ENCODE measurements at places on chromosomes 3 and 15. TPM values are rescaled to one million over a fixed set of nuclear protein-coding genes. Genes with fewer than 3 reads are reported as not detected.
A peak's percentile ranks its signal among the peaks of the same experiment; 100 is the strongest.

The MCF2L2 gene
- total RNA-seq, result 1.1 TPM

The ROPN1B gene
- not detected for total RNA-seq

The TP63 gene
- not detected for total RNA-seq

The IGDCC3 gene
- not detected for total RNA-seq

The EXD1 gene
- not detected for total RNA-seq

The KBTBD12 gene
- total RNA-seq, result not detected

The PAQR5 gene
- 0.09 TPM for total RNA-seq

The PLOD2 gene
- 228 TPM for total RNA-seq

The ANKRD28 gene
- total RNA-seq, result 97.3 TPM

The OR5H15 gene
- total RNA-seq, result not detected

The SERINC4 gene
- total RNA-seq, result not detected

The RARRES1 gene
- total RNA-seq, result 1.8 TPM

The COMMD2 gene
- 51.0 TPM for total RNA-seq

- no peak for DNase-seq
- no peak overlapping the region for H3K27ac ChIP-seq
Observed at GRCh38 chr3:182323898-182324297, 469.4 kb upstream of the ATP11B start.

GRCh38 chr3:185630182-185630622 is 44.1 kb downstream of the SENP2 start:
- peak; percentile 82 for DNase-seq
- H3K27me3 ChIP-seq, result no peaks in the 10 kb centered on the region
- no peak overlapping the region for H3K4me3 ChIP-seq
- peaks cover 4% of the 10 kb centered on the region for H3K36me3 ChIP-seq
- peaks cover 12% of the 10 kb centered on the region for H3K4me1 ChIP-seq

GRCh38 chr15:45618813-45619212 is 16.0 kb upstream of the SQOR start:
- H3K4me1 ChIP-seq, result no peaks in the 10 kb centered on the region
- DNase-seq, result no peak
- H3K36me3 ChIP-seq, result no peaks in the 10 kb centered on the region
- H3K27ac ChIP-seq, result no peak overlapping the region
- H3K27me3 ChIP-seq, result no peaks in the 10 kb centered on the region

DNA sequence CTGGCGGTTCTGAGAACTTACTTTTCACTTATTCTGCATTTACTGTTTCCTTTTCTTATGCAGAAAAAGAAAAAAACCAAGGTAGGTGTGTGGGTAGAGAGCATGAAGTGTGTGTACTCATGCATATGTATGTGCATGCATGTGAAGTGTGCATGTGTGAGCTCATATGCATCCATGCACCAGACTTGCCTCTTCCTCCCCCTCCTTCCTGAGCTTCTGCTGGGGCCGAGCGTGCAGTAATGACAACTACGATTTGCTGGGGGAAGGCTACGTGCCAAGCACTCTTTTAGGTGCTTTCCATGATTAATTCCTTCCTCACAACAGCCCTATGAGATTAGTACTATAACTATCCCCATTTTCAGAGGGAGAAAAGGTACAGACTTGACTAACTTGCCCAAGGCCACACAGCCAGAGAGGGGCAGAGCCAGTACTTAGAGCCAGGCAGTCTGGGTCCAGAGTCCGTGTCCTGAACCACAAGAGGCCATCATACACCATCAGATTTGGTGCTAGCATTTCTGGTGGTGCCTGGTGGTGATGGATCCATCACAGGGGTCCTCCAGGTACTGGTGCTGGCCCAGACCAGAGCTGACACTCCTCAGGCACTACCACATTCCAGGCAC is 46.7 kb downstream of the CAPN3 start:
- no peak overlapping the region for H3K27ac ChIP-seq
- no peak for DNase-seq
- H3K27me3 ChIP-seq, result no peaks in the 10 kb centered on the region
- no peaks in the 10 kb centered on the region for H3K36me3 ChIP-seq

- DNase-seq, result peak; percentile 81
- H3K27me3 ChIP-seq, result no peaks in the 10 kb centered on the region
- peaks cover 2% of the 10 kb centered on the region for H3K4me1 ChIP-seq
- no peaks in the 10 kb centered on the region for H3K36me3 ChIP-seq
- no peak overlapping the region for H3K4me3 ChIP-seq
Observed at GRCh38 chr3:177431525-177432176, 234.4 kb upstream of the TBL1XR1 start.

DNA sequence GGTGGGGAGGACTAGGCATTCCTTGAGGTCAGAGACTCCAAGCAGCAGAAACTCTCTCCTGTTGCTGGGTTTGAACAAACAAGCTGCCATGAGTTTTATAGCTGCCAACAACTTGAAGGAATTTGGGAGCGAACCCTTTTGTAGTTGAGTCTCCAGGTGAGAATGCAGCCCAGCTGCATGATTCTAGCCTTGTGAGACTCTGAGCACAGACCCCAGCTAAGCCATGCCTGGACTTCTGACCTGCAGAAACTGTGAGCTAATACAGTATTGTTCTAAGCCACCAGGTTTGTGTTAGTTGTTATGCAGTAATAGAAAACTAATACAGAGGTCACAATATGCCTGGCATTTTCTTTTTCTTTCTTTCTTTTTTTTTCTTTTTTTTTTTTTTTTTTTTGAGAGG is 6.2 kb upstream of the TASOR start:
- H3K4me1 ChIP-seq, result no peaks in the 10 kb centered on the region
- H3K4me3 ChIP-seq, result no peak overlapping the region
- no peaks in the 10 kb centered on the region for H3K27me3 ChIP-seq
- H3K36me3 ChIP-seq, result no peaks in the 10 kb centered on the region

DNA sequence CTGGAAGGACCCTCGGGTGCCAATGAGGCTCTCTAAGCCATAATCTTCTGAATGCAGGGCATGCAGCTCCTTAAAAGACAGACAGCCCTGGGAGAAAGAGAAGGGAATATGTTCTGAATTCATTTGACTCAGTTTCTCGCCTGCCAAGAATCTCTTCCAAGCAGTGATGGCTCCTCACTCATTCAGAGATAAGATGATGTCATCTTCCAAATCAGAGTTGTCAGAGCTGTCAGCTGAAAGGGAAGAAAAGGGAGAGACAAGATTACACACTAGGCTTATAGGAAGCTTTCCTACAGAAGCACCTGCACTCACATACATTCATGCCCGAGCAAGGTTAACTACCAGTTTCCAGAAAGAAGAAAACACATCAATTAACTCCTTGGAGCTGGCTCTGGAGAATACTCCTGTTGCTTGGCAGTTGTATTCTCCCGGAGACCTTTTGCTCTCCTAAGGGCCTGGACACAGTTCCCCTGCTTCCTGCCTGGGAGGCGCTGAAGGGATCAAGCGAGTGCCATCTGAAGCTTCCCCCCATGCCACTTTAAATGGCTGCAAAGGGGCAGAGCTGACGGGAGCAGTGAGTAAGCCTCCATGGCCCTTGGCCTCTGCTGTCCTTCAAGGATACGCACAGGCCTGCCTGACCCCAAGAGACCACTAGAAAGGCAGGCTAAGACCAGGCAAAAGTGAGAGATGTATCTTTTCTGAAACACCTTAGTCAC is 7.7 kb downstream of the RBM15B start:
- H3K27ac ChIP-seq, result no peak overlapping the region
- no peaks in the 10 kb centered on the region for H3K27me3 ChIP-seq
- no peak for DNase-seq
- peaks cover 16% of the 10 kb centered on the region for H3K4me1 ChIP-seq
- peaks cover 12% of the 10 kb centered on the region for H3K36me3 ChIP-seq
- no peak overlapping the region for H3K4me3 ChIP-seq

DNA sequence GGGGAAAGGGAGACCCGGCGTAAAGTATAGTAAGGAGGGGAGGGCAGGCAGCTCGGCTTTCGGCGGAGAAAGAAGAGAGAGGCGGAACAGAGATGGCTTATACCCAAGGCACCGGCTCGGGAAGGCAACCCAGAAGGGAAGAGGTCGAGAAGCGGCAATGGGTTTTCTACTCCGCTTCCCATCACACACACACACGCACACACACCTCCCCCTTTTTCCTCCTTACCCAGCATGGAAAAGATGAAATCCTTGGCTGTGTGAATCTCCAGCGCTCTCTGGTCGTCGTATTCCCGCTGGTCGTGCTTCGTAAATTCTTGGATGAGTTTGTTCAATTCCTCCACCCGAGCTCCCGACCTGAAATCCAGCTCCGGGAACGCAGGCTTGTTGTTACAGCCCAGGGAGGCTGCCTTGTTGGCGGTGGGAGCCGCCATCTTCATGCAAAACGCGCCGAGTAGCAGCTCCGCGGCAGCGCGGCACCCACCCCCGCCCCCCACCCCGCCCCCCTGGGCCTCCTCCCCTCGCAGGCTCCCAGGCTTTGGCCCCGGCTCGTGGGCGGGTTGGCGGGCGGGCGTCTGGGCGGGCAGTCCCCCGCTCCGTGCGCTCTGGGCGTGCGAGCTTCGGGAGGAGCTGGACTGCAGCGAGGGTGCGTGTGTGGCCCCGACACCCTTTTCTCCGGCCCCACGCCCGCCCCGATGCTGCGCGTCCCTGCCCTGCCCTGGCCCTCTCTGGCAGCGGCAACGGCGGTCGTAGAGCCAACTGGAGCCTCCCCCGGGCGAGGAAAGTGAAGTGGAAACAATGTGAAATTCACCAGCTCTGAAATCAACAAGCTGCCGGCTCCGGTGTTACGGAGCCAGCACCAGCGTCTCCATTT is at the start of gene MB21D2:
TSS of gene MB21D2 (minus strand) at position 453 of the 871 bp plus-strand sequence. CDS start at position 437, 16 bp downstream.
- peak; percentile 89 for DNase-seq
- no peaks in the 10 kb centered on the region for H3K36me3 ChIP-seq
- peak within 1 kb of the TSS; percentile 80 for H3K27ac ChIP-seq
- no peaks in the 10 kb centered on the region for H3K27me3 ChIP-seq
- peaks cover 9% of the 10 kb centered on the region for H3K4me1 ChIP-seq

GRCh38 chr3:17007284-17007683 is 122.5 kb downstream of the PLCL2 start:
- DNase-seq, result no peak
- no peak overlapping the region for H3K27ac ChIP-seq
- no peaks in the 10 kb centered on the region for H3K27me3 ChIP-seq
- no peaks in the 10 kb centered on the region for H3K36me3 ChIP-seq

DNA sequence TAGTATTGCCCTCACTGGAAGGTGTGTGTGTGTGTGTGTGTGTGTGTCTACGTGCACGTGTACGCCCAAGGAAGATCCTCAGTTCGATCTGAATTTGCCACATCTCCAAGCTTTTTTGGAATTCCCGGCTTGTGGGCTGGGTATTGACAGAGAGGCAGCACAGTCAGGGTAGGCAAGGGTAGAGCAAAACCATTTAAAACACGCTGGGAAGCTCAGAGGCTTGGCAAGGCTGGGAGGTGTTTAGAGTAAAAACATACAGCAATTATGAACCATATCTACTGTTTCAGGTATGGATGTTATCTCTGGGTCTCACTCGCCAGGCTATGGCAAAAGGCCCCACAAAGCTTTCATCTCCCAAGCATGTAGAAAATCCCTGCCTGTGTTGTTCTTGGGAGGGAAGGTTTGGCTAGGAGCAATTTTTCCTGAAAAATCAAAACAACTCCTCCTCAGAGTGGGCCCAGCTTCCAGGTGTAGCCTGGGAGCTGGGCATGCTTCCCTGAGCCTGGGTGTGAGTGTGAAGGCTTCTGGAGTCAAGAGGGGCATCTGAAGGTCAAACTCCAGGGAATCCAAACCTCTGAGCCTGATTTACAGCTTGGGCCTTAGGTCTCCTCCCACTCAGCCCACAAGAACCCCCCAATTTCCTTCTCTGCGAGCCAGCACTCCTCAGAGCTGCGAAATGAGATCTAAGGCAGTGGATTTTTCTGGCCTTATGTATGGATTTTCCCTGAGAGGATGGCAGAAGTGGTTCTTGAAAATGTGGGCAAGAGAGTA is 244.8 kb upstream of the TPRG1 start:
- no peaks in the 10 kb centered on the region for H3K36me3 ChIP-seq
- no peak for DNase-seq
- no peak overlapping the region for H3K27ac ChIP-seq
- H3K4me3 ChIP-seq, result no peak overlapping the region
- H3K4me1 ChIP-seq, result peaks cover 3% of the 10 kb centered on the region

- DNase-seq, result no peak
- no peaks in the 10 kb centered on the region for H3K36me3 ChIP-seq
- H3K4me1 ChIP-seq, result no peaks in the 10 kb centered on the region
- no peak overlapping the region for H3K4me3 ChIP-seq
Observed at GRCh38 chr15:60035344-60035743, 31.2 kb downstream of the FOXB1 start.

- H3K4me3 ChIP-seq, result no peak overlapping the region
- no peaks in the 10 kb centered on the region for H3K4me1 ChIP-seq
- H3K27me3 ChIP-seq, result no peaks in the 10 kb centered on the region
Observed at GRCh38 chr15:33700695-33701303, 267.5 kb upstream of the CHRM5 start.

GRCh38 chr3:197038679-197039462 is 9.3 kb upstream of the MELTF start:
- no peaks in the 10 kb centered on the region for H3K4me1 ChIP-seq
- no peak overlapping the region for H3K27ac ChIP-seq
- no peak for DNase-seq
- H3K4me3 ChIP-seq, result no peak overlapping the region
- peaks cover 3% of the 10 kb centered on the region for H3K27me3 ChIP-seq
- no peaks in the 10 kb centered on the region for H3K36me3 ChIP-seq

DNA sequence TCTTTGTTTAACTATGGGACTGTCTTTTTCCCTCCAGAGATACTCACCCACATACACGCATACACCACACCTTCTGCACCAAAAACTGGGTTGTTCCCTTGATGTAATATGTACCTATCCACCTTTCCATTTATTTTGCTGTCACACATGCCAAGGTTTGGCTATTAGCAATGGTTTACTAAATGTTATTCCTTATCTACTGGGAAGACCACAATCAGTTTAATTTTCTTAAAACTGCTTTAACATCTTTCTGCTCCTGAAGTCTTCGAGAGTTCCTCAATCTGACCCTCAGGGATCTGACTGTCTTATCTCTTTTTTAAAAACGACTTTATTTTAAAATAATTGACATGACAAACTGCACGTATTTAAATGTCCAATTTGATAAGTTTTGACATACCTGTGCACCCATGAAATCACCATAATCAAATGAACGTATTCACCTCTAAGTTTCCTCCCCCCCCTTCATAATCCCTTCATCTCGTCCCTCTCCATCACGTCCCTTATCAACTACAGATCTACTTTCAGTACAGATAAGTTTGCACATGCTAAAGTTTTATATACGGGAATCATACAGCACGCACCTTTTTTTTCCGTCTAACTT is 805 bp upstream of the TRPM7 start:
- no peaks in the 10 kb centered on the region for H3K36me3 ChIP-seq
- peak overlapping the region; percentile 68 for H3K27ac ChIP-seq
- DNase-seq, result no peak
- no peaks in the 10 kb centered on the region for H3K27me3 ChIP-seq
- no peak overlapping the region for H3K4me3 ChIP-seq

DNA sequence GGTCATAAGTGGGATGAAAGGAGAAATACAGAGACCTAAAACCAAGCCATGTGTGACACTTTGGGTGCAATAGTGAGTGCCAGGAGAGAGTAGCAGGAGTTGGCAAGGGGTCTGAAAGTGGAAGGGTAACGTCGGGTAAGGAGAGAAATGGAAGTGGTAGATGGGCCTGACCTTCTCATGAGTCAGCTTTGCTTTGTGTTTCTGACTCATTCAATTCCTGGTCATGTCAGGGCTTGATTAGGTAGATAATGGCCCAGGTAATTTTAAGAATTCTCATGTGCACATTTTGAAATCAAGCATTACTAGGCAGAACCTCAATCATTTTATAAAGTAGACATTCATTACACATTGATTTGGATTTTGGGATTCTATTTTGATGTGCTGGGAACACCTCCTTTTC is 262.5 kb downstream of the SOX2 start:
- no peak for DNase-seq
- no peaks in the 10 kb centered on the region for H3K4me1 ChIP-seq
- H3K4me3 ChIP-seq, result no peak overlapping the region
- H3K27ac ChIP-seq, result no peak overlapping the region
- no peaks in the 10 kb centered on the region for H3K36me3 ChIP-seq

All from endothelial cell of umbilical vein (primary cell).